ENCODE measurements at places on chromosomes 1 and 21. TPM values are rescaled to one million over a fixed set of nuclear protein-coding genes. Genes with fewer than 3 reads are reported as not detected.

The ZNF648 gene
- not detected for total RNA-seq

The TSTD1 gene
- not detected for total RNA-seq

The OR10R2 gene
- total RNA-seq = not detected

The AMY2A gene
- not detected for total RNA-seq

The TTC39A gene
- total RNA-seq = 1.2 TPM

The CHIA gene
- not detected for total RNA-seq

The OPRD1 gene
- 0.08 TPM for total RNA-seq
